ENCODE measurements at places on chromosomes 11 and 22.

- DNase-seq = no peak
These were observed 18.1 kb upstream of the SCGB1A1 start for GRCh38 chr11:62400760-62401159.

DNA sequence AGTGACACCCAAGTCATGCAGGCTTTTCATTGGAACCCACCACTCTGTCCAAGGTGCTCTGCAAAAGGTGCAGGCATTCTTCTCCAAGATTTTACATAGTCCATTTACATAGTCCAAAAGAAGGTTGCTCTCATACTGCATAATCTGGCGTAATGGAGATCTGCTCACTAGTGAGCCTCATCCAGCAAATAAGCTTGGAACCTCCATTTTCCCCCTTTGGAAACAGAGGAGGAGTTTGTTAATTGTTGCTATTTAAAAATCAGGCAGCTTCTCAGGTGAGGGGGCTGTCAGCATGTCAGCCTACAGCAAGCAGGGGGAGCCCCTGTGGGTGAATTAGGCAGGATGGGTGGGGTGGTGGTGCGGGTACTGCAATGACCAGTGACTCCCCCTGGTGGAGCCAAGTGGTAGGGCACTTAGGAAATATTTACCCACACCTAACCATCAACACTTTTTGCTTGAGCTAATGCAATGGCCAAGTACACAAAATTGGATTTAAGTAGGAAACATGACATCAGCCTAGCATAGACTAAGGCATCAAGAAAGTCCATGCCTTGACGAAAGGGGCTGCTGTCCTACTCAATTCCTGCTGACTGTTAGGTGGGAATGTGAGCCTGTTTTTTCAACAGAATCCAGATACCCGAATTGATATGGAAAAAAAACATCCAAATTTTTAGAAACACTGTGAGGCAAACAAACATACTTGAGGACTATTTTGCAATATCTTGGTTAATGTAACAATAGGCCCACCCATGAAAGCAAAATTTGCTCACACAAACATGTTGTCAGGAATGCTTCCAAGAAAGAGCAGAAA lies 64.5 kb downstream of the AMBRA1 start:
- peak; percentile 11 for DNase-seq

- DNase-seq = no peak
These were observed 243.2 kb downstream of the CASP12 start for GRCh38 chr11:104655066-104655465.

DNA sequence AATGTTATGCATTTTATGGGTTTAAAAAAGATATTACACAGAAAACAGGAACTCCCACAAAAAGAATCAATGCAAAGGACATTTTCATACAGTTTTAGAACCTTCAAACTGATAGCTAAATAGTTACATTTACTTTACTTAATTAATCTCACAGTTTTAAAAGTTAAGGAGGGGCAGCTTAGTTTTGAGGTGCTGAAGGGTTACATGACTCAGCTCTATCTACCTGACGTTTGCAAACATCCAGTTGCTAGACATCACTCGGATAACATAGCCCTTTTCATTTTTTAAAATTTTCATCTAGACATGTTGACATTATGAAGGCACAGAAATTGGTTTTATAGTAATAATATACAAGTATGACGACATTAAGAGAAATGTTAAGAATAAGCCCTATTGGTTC lies 53.7 kb upstream of the HSD17B12 start:
- DNase-seq = no peak

DNA sequence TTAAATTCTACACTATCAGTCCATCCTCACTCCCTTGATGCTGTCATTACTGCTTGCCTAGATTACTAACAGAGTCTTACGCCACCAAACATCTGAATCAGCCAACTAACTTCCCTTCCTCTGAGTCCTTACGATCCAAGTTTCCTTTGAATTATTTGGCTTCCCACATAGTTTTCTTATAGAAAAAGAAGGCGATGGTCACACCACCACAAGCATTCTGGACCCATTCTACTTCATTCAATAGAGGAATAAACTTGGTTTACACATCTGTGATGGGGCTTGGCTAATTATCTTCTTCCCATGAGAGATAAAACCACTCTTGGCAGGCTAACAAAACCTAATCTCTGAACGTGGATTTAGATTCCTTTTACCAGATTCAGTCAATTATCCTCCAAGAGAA lies 35.0 kb downstream of the INTS4 start:
- no peak for DNase-seq

Data from bone marrow (tissue), 2 donors.